Lung (tissue), 17 donors: ENCODE measurements at places on chromosomes 1 and 21.

- no peak for DNase-seq
Observed at GRCh38 chr1:229793488-229793887, 167.4 kb downstream of the URB2 start.

- no peak for DNase-seq
Observed at GRCh38 chr1:37567023-37567422, 10.3 kb downstream of the DNALI1 start.

- DNase-seq = no peak
Observed at GRCh38 chr1:202376247-202376646, 27.7 kb downstream of the PPP1R12B start.

GRCh38 chr1:5430911-5431697, 561.1 kb downstream of the NPHP4 start:
- no peak for DNase-seq

- DNase-seq = no peak
Observed at GRCh38 chr1:156942576-156942975, 22.1 kb downstream of the LRRC71 start.

- DNase-seq = peak; percentile 42
Observed at GRCh38 chr1:60746278-60746791, 336.0 kb upstream of the NFIA start.

GRCh38 chr1:206911064-206911663, 10.6 kb downstream of the FCMR start:
- no peak for DNase-seq

DNA sequence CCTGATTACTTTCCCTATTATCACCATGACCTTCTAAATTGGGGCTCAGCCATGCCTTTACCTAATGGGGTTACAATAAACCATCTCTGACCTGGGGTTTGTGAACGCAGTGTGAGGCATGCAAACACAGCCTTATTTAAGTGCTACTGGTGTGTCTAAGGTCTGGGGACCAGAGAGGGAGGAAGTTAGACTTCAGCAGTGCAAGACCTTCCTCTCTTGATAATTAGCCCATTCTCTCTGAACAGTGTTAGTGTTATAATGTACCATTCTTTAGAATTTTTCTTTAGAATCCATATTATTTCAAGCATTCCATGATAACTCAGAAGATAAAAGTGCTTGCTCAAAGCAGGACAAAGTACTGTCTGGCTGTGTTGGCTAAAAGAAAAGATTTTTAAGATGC, 10.5 kb upstream of the LRRC8D start:
- no peak for DNase-seq

- no peak for DNase-seq
Observed at GRCh38 chr1:226945858-226946245, 5.8 kb downstream of the COQ8A start.

DNA sequence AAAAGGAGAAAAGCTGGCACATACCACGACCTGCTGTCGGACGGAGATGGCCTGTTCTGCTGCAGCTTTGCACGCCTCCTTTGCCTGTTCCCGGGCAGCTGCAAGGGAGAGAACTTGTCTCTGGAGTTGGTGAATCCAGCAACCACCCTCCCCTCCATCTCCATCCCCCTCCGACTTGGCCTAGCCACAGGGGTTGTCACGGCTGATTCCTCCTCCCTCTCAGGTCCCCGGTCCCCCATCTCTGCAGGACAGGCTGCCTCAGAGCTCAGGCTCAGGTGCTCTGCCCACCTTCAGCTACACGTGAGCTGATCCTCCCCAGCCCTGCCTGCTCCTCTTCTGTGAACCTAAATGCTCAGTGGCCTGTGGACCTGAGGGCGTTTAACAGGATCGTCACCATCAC, 11.1 kb upstream of the SRM start:
- DNase-seq = no peak

- no peak for DNase-seq
Observed at GRCh38 chr21:32135401-32136363, 143.2 kb downstream of the MIS18A start.

GRCh38 chr21:46621457-46622182, 13.9 kb upstream of the PRMT2 start:
- DNase-seq = no peak

GRCh38 chr1:88300752-88301263, 383.3 kb upstream of the PKN2 start:
- DNase-seq = peak; percentile 90

DNA sequence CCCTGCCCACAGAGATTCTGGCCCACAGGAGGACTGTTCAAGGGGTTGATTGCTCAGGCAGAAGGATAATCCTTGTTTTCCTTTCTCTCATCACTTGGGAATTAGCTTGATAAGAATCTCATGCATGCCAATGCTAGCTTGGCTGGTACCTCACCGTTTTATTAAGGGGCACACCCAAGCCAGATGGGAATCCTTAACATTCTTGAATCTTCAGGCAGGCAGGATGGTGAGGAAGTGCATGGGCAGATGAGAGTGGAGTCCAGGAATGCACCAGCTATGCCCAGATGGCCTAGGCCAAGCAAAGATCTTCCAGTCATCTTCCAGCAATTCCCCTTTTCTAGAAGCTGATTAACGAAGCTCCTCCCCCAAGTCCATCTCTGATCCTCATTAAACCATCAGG, 4.1 kb upstream of the LCE7A start:
- DNase-seq = no peak

GRCh38 chr21:43300496-43301408, 126.2 kb downstream of the SIK1 start:
- DNase-seq = peak; percentile 63

- DNase-seq = peak; percentile 55
Observed at GRCh38 chr1:9435153-9435636, 104.1 kb upstream of the SLC25A33 start.

- no peak for DNase-seq
Observed at GRCh38 chr1:88956003-88956402, 36.4 kb downstream of the KYAT3 start.

GRCh38 chr1:230285351-230285750, 140.8 kb downstream of the PGBD5 start:
- DNase-seq = no peak

DNA sequence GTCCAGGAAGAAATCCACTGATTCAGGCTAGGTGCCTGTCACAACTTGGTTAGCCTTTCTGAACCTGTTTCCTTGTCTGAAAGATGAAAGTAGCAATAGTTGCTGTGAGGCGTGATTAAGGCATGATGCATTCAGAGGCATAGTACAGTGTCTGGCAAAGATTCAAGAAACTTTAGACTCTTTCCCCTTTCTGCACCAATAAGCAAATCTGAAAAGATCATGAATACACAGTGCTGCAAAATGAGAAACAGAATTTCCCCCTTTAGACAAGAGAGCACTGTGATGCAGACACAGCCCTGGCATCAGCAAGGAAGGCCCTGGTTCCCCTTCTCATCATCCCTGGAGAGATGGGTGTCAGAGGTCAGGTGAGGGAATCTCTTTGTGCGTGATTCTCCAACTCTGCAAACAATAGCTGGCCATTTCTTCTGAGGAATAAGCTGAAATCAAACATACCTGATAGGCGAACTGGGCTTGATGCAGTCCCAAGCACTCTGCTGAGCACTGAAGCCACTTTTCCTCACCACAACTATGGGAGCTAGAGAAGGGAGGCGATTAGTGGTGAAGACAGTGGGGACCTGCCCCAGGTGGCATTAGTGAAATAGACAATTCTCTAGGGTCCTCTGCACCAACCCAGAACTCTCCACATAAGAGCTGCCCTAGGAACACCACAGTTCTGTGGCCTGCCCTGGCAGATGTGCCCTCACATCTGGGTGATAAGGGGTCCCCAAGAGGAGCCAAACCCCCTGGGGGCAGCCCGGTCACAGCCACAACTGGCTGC, 41.7 kb downstream of the ITPKB start:
- peak; percentile 85 for DNase-seq

GRCh38 chr1:234655328-234656069, 45.5 kb upstream of the IRF2BP2 start:
- DNase-seq = no peak
